ENCODE measurements at places on chromosomes 12 and 14.

DNA sequence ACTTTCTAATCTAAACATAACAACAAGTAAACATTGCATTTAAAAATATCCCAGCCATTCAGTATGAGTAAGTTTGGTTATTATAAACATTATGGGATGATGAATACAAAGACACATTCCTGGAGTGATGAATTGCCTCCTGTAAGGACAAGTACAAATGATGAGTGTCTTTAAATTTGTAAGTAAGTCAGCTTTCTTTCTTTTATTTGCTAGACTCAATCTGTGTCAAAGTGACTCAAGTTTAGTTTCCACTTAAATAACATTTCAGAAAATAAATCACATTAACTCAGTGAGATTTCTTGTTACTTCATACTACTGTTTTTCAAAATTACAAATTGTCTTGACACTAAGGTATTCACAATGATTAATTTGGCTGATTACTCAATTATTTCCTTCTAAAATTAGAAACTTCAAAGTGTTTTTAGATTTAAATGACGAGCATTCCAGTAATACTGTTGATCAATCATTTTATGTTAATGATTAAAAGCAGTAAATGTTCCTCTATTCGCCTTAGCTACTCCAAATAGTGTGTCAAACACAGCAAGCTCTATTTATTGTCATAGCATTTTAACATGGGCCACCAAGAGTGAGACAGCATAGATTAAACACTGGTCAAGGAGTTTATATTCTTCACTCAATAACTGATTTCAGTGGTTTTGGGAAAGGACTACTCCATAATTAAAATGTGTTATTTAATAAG lies 658.0 kb upstream of the MDGA2 start:
- peak; percentile 54 for DNase-seq

GRCh38 chr12:49809906-49810389 lies 18.3 kb downstream of the NCKAP5L start:
- no peak for DNase-seq

DNA sequence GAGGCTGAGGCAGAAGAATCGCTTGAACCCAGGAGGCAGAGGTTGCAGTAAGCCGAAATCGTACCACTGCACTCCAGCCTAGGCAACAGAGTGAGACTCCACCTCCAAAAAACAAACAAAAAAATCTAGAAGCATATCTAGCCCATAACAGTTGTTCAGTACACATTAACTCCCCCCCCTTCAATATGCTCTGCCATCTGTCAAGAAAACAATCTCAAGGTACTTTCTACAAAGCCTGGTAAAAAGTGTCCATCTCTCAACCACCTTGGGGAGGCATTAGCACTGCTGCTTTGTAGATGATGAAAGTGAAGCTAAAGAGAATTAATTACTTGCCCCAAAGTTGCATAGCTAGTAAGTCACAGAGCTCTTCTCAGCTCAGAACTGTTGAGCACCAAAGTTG lies 24.9 kb downstream of the LGALS3 start:
- DNase-seq = no peak

GRCh38 chr14:51619561-51619960 lies 32.1 kb upstream of the FRMD6 start:
- no peak for DNase-seq

GRCh38 chr14:71532344-71532743 lies 399.9 kb upstream of the RGS6 start:
- DNase-seq = peak; percentile 91

- DNase-seq = no peak
These were observed 133.7 kb downstream of the PRIMA1 start for GRCh38 chr14:93654599-93654998.

DNA sequence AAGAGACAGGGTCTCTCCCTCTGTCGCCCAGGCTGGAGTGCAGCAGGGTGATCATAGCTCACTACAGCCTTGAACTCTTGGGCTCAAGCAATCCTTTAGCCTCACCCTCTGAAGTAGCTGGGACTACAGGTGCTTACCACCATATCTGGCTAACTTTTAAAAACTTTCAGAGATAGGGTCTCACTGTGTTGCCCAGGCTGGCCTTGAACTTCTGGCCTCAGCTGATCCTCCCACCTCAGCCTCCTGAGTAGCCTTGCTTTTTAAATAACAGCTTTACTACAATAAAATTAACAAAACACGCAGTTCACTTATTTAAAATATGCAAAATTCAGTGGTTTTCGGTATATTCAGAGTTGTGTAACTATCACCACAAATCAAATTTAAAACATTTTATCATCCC lies 79.0 kb downstream of the RCOR1 start:
- no peak for DNase-seq

DNA sequence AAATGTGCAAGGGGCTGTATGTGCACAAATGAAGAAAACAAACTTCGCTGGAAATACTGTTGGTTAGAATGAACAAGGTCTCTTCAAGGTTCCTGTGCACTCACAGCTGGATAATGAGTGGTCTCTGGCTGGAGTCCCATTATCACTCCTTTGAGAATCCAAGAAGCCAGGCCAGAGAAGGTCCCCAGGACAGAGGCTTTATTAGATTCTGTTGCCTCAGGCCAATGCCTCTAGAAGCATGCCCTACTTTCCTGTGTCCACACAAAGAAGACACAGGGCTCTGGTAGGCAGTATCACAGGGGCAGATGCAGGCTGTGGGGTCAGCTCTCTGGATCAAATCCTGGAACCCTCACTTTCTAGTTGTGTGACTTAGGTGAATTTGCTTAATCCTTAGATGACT lies 384.7 kb downstream of the GRIN2B start:
- no peak for DNase-seq

- peak; percentile 41 for DNase-seq
These were observed 205.2 kb downstream of the CACNA1C start for GRCh38 chr12:2258025-2258424.

- DNase-seq = peak; percentile 93
These were observed 40.7 kb downstream of the LRRIQ1 start for GRCh38 chr12:85076688-85077430.

GRCh38 chr14:59870277-59871165 lies at the start of gene RTN1:
RTN1 (minus strand) TSS chr14:59870776; CDS start chr14:59870630, 146 bp downstream.
- DNase-seq = peak; percentile 33

DNA sequence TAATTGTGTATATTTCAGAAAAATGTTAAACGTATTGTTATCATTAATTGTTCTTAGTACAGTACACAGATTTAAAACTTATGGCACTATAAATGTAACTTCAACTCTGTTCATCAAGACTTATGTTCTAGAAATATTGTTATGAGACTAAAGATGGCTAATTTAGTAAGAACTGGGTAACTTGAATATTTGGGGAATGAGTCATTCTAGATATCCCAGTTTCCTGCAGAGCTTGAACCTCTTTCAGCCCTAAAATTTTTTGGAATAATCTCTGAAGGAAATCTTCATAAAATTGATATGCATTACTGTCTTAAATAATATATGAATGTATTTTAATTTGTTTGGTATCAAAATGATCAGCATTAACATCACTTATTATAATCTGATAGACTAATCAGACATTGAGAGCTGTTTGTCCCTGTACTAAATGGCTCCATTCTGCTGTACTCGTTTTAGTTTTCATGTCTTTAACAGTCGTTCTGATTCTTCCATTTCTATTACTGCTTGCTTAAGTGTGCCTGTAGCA lies 87.1 kb downstream of the VEZT start:
- peak; percentile 52 for DNase-seq

GRCh38 chr14:49930720-49931119 lies 37.8 kb downstream of the ARF6 start:
- no peak for DNase-seq

DNA sequence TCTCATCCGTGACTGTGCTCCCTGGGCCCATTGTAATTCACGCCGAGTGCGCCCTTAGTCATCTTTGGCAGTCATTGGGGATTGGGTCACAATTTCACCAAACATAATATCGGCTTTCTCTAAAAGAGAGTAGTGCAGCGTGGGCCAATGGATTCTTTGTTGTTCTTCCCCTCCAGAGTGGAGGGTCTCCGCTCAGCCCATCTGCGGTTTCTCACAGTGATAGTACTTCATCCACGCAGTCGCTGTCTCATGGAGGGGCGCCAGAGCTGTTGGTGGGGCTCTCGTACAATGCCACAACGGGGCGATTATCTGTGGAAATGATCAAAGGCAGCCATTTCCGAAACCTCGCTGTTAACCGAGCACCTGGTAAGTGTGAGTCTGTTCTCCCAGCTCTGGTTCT lies 321.8 kb downstream of the SNAPC1 start:
- DNase-seq = no peak

GRCh38 chr12:19912991-19913390 lies 455.3 kb upstream of the PDE3A start:
- no peak for DNase-seq

- peak; percentile 82 for DNase-seq
These were observed 23.9 kb downstream of the GNG2 start for GRCh38 chr14:51884086-51884927.

DNA sequence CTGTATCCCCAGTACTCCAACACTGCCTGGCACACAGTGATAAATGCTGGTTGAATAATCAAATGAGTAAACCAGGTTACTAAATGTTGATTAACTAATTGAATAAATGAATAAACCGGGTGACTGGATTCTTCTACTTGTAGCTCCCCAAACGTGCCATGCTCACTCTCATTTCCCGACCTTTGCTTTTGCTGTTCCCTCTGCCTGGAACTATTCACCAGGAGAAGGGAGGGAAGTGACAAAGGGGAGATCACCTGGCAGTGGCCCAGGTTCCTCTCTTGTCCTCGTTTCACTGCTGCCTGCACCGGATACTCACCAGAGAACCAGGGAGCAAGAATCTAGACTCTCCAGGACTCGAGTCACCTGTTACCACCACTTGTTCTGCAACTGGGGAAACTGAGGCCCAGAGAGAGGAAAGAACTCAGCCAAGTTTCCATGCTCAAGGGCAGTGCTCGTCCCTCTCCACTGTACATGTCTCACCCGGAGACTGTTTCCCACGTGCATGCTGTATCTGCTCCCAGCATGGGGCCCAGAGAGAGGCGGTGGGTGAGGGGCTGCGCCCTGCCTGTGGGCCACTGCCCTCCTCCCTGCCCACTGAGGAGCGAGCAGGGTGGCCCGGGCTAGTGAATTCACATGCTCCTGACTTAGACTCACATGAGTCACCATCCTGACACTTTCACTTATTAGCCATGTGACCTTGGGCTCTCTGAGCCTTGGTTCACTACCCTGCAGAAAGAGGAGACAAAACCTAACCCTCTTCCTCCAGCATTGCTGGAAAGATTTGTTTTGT lies 17.7 kb upstream of the POP5 start:
- peak; percentile 20 for DNase-seq

DNA sequence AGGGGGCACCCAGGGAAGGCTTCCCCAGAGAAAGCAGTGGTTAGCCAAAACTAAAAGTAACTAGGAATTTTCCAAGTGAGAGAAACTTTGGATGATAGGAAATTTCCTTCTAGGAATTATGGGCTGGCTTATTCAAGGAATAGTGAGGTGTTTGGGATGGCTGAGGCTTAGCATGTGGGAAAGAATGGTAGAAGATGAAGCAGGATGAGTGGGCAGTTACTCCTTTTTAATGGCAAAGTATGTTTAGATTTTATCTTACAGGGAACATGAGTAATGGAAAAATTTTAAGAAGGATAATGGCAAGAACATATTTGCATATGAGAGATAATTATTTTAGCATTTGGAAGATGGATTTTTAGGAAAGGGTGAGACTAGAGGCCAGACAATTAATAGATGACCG lies 197.6 kb downstream of the SLC38A4 start:
- DNase-seq = no peak

GRCh38 chr12:20451761-20452160 lies 83.4 kb downstream of the PDE3A start:
- peak; percentile 94 for DNase-seq

- DNase-seq = no peak
These were observed 227.7 kb downstream of the FSCB start for GRCh38 chr14:44279357-44279756.

DNA sequence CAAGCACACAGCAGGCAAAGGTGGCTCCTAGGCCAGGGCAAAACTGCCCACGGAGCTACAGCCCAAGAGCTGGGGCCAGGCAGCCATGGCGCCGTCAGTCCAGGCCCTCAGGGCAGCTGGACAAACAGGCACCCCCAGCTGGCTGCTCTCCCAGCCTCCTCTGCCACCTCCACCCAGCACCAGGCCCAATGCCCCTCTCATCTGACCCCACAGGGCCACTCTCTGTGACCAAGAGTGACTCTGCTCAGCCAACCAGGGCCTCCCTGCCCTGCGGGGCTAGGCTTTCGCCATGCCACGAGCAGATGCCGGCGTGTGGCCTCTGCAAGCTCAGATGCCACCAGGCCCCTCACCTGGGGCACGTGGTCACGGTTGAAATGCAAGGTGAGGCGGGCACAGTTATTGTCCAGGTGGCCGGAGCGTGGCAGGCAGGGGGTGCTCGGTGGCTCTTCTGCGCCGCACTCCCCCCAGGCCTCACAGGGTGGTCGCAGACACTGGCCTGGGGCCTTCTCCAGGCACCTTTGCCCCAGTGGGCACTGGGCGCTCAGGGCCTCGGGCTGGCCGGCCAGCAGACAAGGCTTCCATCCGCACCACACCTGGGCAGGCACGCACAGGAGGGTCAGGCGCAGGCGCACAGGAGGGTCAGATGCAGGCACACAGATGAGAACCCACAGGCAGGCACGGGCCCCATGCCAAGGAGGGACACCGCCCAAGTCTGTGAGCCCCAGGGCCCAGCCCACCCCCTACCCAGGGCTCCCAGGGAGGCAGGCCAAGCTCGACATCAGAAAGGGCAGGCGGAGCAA lies 23.0 kb downstream of the JAG2 start:
- no peak for DNase-seq

- peak; percentile 46 for DNase-seq
These were observed 246.2 kb upstream of the NPAS3 start for GRCh38 chr14:32692441-32692840.

GRCh38 chr12:102885043-102885932 lies 31.8 kb downstream of the PAH start:
- DNase-seq = no peak

DNA sequence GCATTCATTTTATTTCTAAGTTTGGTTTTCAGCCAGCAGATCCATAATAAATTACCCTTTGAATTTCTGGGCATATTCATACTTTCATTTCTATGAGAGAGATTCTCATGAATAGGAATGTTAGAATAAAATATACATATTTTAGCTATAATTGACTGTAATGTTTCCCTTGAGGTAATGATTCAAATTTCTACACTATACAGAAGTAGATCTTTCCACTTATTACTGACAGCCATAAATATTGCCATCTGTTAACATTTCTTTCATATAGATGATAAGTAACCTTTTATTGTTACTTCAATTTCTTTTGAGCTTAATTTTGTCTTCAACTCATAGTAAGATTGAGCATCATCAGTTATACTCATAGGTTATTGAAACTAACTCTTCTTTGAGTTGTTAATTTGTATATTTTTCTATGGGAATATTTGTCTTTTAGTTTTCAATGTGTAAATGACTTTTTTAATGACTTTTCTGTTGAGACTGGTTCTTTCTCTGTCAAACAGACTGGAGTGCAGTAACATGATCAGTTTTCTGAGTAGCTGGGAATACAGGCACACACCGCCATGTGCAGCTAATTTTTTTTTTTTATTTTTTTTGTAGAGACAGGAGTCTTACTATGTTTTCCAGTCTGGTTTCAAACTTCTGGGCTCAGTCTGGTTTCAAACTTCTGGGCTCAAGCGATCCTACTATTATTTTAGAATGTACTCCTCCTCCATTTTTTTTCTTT lies 991.6 kb downstream of the SLC6A15 start:
- no peak for DNase-seq

All from astrocyte (in vitro differentiated cells and primary cell).